ENCODE measurements at places on chromosomes 11 and 22. TPM values are rescaled to one million over a fixed set of nuclear protein-coding genes. Genes with fewer than 3 reads are reported as not detected.

The FAM227A gene
- total RNA-seq, result 0.68 TPM

The NPAS4 gene
- total RNA-seq, result 0.18 TPM

The GAB4 gene
- not detected for total RNA-seq

The TRPT1 gene
- total RNA-seq, result 59.6 TPM

DNA sequence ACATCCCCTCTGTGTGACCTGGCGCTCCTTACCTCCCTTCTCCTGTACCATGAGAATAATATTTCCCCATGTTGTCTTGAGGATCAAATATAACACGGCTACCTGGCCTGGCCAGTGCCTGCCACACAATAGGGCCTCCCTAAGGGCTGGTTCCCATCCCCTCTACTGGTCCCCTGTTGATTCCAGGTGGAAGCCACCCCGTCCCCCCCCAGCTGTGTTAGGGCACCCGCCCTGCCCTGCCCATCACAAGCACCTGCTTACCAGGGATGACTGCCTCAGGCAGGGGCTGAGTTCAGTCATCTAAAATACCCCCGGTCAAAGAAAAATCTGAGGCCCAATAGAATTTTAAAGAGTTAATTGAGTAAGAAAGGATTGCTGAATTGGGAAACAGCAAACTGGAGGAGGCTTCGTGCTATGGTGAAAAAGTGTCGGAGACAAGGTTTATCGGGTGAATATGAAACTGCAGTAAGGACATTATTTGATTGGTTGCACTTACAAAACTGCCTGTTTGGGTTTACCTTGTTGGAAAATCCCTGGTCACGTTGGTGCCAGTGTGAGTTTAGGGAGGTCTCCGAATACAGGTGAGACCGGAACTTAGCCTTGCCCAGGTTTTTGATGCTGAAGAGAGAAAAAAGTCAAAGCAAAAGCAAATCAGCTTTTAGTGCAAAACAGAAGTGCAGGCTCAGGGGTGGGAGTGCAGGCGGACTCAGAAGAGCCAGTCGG, 5.2 kb downstream of the APOL1 start:
- DNase-seq, result no peak

GRCh38 chr11:109426442-109427240, 4.7 kb downstream of the C11orf87 start:
- no peak for DNase-seq

- no peak for DNase-seq
Measured at GRCh38 chr11:67195971-67196456, 70.3 kb upstream of the GRK2 start.

GRCh38 chr11:6356503-6357055, 33.7 kb upstream of the SMPD1 start:
- DNase-seq, result no peak

DNA sequence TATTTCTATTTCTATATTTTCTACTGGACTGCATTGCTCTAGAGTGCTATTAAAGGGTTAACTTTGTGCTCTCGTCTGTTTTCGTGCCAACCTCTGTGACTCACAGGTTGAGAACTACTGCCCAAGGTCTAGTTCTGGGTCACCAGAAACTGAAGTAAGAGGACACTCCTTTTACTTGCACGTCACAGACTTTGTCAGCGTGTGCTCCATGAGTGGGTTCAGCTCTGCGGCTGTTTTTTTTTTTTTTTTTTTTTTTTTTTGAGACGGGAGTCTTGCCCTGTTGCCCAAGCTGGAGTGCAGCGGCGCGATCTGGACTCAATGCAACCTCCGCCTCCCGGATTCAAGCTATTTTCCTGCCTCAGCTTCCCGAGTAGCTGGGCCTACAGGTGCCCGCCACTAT, 49.8 kb downstream of the CLMP start:
- peak; percentile 44 for DNase-seq
